ENCODE measurements at places on chromosomes 1 and 21. TPM values are rescaled to one million over a fixed set of nuclear protein-coding genes. Genes with fewer than 3 reads are reported as not detected.

DNA sequence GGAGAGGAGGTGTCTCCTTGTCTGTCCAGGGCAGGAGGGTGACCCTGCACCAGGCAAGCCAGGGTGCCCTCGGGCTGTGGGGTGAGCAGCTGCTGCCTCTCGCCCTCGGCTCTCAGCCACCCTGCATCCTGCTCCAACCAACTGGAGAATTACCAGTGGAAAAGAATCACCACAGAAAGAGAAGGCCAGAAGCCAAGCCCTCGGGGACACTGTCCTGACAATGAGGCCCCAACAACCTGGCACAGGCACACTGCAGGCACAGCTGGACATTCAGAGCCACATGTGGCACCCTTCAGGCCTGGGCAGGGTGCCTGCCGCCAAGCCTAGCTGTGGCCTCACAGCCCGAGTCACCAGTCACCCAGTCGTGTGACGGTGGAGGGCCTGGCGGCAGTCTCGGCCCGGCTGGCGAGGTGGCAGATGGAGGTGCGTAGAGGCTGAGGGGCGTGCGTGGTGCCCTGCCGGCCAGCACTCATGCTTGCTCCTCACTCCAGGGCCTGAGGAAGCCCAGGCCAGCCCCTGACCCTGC lies 12.0 kb downstream of the MEGF6 start:
- no peak for DNase-seq

DNA sequence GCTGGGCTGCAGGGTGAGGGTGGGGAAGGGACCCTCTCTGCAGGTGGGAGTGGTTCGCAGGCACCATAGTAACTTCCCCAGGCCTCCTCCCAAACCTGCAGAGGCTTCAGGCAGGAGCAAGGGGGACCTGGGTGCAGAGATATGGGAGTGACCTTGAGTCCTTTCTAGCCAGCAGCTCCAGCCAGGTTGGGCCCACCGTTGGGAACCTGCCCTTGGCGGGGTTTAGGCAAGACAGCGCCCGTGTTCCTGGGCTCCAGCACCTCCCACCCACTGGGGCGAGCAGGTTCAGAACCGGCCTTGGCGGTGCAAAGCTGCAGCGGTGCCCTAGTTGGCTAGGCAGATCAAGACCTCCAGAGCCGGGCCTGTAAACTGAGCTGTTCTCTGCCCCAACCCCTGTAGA lies 2.2 kb upstream of the PRDM16 start:
- no peak for DNase-seq

DNA sequence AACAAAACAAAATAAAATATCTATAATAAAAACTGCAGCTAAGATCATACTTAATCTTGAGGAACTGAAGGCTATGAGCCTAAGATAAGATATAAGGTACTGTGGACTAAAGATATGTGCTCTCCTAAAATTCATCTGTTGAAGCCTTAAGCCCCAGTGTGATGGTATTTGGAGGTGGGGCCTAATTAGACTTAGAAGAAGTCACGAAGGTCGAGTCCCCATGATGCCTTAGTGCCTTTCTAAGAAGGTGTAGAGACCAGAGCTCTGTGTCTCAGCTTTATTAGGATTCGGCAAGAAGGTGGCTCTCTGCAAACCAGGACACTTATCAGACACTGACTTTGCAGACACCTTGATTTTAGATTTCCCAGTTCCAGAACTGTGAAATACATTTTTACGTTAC lies 622.0 kb upstream of the BRINP3 start:
- no peak for DNase-seq

- no peak for DNase-seq
Observed at GRCh38 chr1:150407330-150407729, 43.4 kb downstream of the RPRD2 start.

DNA sequence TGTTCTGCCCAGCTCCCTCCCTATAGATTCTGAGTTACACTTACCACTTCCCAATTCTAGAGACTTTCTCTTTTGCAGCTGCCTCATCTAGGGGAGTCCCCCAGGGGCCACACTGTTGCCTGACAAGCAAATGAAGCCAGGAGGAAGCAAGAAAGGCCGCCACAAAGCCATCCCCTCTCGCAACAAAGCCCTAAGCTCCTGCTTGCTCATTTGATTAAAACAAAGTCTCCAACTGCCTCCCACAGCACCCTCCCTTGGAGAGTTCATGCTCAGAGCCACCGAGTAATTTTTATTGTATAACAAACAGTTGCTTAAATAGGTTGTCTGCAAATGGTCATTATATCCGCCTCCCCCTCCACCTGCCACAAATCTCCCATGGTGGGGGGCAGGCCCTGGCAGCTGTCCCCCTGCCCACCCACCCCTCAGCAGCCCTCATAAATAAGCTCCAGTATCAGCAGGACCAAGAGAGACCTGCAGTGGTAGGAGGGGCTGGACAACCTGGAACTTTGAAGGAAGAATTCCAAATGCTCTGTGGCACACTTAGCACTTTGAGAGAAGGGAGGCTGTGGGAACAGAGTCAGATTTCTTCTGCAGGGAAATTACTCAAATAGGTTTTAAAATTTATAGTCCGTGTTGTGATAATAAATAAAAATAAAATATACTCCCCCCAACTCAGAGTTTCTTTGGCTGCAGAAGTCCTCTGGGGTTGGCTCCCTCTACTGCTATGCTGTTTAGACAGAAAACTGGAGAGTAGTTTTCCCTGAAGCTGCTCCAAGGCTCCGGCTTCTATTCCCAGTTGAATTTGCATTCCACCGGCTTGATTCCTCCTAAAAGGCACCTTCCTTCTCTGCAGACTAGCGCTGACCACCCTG lies 237.5 kb downstream of the TTLL7 start:
- DNase-seq: no peak

DNA sequence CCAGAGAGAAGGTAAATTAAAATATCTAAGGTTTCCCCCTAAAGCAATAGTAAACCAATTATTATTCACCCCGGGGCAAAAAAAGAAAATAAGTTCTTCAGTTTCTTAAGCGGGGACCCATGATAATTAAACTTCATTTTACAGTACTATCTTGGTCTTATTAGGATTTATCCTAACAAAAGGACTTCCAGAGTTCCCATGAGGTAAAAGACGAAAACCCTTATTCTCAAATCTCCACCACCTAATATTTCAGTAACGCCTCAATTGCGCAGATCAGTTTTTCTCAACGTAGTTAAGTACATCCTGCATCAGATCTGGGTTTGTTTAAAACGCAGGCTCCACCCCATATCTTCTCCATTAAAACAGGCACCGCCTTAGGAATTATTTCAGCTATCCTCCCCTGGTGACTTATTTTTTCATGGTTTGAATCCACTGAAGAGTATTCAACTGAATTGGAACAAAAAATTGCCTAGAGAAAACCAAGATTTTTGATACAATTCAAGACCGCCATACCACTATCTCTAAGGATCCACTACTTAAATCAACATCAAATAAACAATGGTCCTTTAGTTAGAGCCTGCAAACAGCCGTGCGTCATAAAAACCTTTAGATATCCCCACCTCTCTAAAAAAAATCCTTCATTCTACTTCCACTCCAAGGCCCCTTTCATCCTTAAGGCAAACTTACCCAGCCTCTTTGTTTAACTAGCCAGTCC lies 1.7 kb downstream of the MCL1 start:
- DNase-seq: no peak

- DNase-seq: peak; percentile 33
Observed at GRCh38 chr1:235670157-235670776, 20.7 kb upstream of the GNG4 start.

CDK18 gene
- 1.4 TPM for polyA plus RNA-seq

GRCh38 chr1:59128239-59128736 lies 168.6 kb upstream of the FGGY start:
- no peak for DNase-seq

FAAP20 gene
- 23.1 TPM for polyA plus RNA-seq

DNA sequence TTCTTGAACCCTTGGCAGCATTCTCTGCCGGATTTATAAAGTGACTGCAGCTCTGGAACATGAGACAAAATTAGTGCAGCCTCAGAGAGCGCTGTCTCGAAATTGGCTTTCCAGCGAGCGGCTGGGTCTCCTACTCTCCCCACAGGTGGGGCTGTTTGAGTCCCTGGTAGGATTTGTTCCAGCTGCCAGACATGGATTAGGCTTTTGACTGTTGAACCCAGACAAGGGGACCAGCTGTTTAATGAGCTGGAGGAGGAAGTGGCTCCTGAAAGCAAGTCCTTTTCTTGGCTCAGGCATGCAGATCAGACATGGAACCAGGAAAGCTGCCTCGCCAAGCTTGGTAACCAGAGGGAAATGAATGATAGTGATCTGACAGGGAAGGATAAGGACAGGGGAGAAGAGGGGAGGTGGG lies 69.6 kb downstream of the UBIAD1 start:
- no peak for DNase-seq

DNA sequence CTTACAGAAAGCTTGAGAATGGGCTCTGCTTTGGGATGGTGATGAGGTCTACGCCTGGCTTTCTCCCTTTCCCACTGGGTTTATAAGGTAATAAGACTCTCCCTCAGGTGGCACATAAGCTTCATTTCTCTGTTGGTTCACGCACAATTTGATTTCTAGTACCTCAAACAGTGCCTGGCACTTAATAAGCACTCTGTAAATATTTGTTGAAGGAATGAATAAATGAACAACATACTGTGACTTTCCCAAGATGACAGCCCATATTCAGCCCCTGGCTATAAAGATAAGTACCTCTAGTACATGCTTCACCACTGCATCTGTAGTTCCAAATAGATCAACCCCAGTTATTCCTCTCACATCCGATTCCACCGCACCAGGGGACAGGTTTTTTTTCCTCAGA lies 17.8 kb downstream of the COPA start:
- no peak for DNase-seq

SLC2A1 gene
- polyA plus RNA-seq: 103 TPM

- no peak for DNase-seq
Observed at GRCh38 chr21:36605426-36605825, 93.5 kb upstream of the SIM2 start.

DNA sequence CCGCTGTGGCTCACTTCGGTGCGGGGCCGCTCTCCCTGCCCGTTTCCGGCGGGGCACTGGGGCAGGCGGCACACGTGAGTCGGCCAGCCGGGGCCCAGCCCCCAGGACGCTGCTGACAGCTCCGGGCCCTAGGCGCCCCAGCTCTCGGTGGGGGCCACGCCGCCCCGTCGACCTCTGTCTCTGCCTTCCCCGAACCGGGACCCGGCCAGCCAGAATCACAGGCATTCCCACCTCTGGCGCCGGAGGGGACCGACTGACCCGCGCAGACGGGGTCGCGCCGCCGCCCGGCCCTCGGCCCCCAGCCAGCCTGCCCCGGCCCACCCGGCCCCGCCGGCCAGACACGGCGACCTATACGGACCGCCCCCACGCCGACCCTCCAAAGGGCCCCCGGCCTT lies 755 bp downstream of the SCMH1 start:
- DNase-seq: peak; percentile 48

DNA sequence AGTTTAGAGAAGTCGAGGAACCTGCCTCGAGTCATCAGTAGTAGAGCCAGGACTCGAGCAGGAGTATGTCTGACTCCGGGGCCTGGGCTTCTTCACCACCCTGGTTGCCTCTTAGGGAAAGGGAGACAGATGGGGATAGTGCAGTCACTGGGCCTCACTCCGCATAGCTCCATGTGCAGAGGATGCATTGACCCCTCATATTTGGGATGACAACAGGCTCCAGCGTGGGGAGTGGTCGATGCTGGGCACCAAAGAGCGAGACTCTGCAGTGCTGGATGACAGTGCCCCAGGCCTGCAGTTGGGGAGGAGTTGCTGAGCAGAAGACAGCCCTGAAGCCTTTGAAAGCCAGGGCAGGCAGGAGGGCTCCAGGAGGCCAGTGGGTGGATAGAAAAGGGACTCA lies 20.8 kb upstream of the TENT5C start:
- DNase-seq: no peak

DNA sequence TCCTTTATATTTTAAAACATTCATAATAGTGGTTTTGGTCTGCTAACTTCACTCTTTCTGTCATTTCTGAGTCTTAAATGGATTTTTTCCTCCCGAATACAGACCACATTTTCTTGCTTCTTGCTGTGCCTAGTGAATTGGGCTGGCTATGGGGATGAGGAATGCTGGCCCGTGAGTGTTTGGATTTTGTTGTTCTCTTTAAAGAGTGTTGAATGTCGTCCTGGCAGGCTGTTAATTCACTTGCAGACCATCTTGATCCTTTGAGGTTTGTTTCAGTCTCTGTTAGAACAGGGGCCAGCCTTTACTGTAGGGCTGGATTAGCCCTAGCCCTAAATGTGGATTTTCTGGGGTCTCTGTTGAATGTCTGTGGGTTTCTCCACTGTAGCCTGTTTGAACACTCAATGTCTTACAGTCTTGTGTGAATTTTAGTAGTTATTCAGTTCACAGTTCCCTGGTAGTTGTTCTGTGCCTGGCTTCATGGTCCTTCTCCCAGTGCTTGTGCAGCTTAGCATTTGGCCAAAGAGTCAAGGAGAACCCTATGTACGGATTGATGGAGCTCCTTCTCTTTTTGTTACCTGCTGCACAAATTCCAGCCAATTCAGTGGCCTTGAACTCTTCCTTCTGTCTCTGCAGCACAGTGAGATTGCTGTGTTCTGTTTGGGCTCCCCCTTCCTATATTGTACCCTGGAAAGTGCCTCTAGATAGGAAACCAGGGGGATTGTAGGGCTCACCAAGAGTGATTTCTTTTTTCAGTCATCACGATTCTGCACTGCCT lies 95.7 kb downstream of the DYRK1A start:
- no peak for DNase-seq

DNA sequence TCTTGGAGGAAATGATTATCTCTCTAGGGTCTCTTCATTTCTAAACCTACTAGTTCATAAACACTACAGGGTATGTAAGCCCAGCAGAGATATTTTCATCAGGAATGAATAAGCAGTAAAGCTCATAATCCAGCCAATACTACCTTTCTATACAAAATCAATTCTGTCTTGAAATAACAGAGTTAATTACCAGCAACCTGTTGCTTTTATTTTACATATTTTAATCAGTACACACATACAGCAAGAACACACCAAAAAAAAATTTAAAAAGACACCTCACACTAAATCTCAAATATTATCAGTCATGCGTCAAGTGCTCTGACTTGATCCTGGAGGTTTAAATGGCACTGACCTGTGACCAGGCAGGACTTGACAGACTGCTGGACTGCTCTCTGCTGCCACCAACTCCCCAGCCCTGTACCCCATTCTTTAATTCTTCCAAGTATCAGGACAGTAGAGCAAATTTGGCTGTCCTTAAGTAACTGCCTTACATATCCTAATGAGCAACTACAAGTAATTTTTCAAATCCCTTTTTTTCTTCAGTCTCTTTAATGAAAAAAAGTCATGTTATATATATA lies 98.5 kb downstream of the CDC42BPA start:
- DNase-seq: no peak

- no peak for DNase-seq
Observed at GRCh38 chr1:76840278-76840677, 27.0 kb upstream of the ST6GALNAC5 start.

DNA sequence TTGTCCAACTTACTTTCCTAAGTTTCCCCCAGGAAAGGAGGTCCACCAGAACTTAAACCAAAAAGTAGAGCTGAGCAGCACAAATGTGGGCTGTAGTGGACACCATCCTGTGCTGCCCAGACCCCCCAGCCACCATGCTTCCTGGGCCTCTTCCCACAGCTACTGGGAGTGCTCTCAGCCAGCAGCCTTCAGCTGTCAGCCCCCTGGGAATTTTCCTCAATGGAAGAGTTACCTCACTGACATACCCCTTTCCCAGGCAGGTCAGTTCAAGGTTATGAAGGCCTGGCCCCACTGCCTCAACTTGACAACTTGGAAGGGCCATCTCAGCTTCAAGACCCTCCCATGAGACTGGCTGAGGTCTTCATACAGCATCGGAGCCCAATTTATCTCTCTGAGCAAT lies 47.7 kb downstream of the CDCP2 start:
- DNase-seq: no peak
